Fibroblast of pulmonary artery (primary cell): ENCODE measurements at places on chromosomes 11 and 22.
A peak's percentile ranks its signal among the peaks of the same experiment; 100 is the strongest.

DNA sequence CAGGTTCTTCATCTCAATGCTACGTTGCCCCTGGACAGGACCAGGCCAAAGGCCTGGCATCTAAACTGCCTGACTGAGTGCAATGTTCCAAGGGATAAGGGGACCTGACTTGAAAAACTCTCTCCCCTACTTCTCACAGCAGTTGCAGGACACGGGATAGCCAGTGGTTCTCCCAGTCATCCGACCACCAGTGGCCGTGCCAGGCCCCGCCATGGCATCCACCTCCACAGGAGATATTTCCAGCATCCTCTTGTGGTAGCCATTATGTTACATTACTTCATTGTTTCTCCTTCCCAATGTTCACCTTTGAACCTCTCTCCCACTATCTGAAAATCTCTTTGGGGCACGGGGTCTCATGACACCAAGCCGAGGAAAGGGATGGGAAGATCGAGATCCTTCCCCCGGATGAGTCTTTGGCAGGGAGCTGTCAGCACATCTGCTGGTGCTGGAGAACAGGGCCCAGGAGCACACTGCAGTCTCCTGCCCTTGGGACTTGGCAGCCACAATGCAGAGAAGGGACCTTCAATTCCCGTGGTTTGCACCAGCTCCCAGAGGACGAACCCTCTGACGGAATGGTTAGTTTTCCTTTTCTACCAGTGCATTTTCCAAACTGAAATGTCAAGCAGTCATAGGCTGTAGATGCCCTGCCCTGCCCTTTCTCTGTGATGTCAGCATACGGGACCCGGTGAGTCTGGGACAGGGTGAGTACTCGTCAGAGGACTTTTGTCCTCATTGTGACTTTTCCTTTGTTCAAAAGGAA is 121.2 kb downstream of the ETS1 start:
- DNase-seq = no peak

- no peak for DNase-seq
These were observed 12.7 kb upstream of the FOLR1 start for GRCh38 chr11:72179049-72179803.

- peak; percentile 23 for DNase-seq
These were observed 35.0 kb downstream of the RDX start for GRCh38 chr11:110261195-110262071.

- no peak for DNase-seq
These were observed 209.9 kb upstream of the NCAM1 start for GRCh38 chr11:112751329-112751728.

- DNase-seq = no peak
These were observed 98.7 kb downstream of the MPPED1 start for GRCh38 chr22:43510281-43511070.
